ENCODE measurements at places on chromosomes 11 and 22. TPM values are rescaled to one million over a fixed set of nuclear protein-coding genes. Genes with fewer than 3 reads are reported as not detected.

- no peak for DNase-seq
These were observed 47.4 kb upstream of the BIRC3 start for GRCh38 chr11:102269927-102270326.

- no peak for DNase-seq
These were observed 2.8 kb upstream of the KCNJ5 start for GRCh38 chr11:128888034-128888985.

DNA sequence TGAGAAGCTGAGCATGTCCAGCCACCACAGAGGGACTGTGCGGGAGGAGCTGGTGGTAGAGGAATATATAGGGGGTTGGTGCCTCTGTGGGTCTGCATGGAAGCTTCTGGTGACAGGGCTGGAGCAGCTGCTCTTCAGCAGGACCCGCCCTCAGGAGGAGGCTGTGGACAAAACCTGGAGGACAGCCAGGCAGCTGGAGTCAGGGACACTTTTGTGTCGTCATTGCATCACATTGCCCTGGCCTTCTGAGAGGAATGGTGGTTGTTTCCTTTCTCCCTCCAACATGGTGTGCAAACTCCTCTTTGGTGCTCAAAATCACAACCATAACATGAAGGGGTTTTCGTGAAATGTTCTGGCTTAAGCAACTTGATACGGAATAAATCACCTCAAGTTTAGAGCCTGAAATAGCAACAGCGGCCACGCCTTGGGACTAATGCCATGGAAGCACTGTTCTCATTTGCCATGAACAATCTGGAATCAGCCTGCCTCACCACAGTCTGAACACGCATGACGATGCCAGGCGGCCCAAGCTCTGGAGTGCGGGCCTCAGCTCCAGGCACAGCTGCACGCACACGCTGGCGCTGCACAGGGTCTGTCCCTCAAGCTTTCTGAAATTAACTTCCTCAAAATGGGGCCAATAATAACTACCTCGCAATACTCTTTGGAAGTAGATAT is 17.1 kb upstream of the CSRP3 start:
- DNase-seq = no peak

MS4A6E gene
- total RNA-seq = not detected

DNA sequence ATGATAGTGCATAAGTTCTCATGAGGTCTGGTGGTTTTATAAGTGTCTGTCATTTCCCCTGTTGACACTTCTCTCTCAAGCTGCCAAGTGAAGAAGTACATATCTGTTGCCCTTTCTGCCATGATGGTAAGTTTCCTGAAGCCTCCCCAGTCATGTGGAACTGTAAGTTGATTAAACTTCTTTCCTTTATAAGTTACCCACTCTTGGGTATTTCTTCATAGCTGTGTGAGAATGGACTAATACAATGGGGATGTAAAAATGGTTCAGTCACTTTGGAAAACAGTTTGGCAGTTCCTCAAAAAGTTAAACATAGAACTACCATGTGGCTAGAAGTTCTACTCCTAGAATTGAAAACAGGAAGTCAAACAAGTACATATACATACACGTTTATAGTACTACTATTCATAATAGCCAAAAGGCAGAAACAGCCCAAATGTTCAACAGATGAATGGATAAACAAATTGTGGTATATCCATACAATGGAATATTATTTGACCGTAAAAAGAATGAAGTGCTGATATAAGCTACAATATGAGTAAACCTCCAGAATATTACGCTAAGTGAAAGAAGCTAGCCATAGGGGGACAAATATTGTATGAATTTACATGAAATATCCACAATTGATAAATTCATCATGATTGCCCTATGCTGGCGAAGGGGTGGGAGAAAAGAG is 16.0 kb upstream of the DKK3 start:
- no peak for DNase-seq

SGSM1 gene
- total RNA-seq = 10.6 TPM

SOX6 gene
- total RNA-seq = 6.4 TPM

DNA sequence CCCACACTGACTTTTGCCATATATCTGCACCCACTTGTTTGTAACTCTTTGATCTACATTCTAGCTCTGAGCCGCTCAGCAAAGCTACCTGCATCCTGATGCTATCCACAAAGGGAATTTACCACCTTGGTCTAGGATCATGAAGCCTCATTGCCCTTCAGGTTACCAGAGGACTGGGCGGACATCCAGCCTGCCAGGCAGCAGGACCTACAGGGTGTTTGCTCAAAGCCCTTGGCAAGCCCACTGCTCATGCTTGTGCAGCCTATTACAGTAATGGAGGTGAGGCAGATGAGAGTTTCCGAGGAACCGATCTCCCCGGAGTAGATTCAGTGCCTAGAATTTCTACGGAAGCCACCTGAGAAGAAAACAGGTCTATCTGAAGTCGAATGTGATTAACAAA is 417.2 kb downstream of the OPCML start:
- DNase-seq = no peak

GRCh38 chr22:44443641-44444235 is 54.3 kb downstream of the RTL6 start:
- DNase-seq = no peak

OR52H1 gene
- total RNA-seq = 0.73 TPM

- DNase-seq = no peak
These were observed 107.7 kb downstream of the SNX19 start for GRCh38 chr11:130808541-130808940.

DNA sequence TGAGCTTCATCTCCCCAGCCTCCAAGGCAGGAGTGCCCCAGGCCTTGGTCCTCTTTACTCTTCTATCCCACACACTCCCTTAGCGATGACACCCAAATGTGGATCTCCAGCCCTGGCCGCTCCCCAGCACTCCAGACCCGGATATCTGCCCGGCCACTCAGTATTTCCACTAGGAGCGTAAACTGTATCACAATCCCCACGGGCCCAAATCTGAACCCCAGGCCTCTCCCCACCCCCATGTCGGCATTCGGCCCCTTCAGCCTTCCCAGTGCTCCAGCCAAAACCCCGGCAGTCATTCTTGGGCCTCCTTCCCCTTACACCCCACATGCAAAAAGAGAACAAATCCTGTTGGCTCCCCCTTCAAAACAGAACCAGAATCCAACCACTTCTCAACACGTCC is 20.8 kb downstream of the WNT11 start:
- DNase-seq = no peak

DNA sequence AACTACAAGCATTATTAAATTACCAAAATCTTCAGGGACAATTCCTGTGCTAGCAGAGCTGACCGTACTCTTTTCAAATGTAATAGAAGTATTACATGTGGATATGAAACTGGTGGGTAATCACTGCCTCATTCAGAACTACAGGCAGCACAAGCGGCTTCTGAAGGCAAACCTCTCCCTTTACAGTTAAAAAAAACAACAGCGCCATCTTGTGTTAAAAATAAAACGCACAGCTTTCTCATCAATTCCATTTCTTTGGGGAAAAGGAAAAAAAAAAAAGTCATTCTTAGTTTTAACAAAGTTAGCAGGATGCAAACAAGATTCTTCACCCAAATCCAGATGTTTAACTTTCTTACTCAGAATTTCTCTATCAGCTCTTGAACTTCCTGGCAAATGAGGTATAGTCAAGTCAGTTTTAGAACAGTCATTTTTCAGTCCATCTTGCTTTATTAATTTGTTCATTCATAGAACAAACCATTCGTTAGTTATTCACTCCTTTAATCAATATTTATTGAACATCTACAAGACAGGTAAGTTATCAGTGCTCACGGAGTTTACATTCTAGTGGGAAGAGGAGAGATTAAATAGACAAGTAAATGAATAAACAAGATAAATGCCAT is 331.8 kb upstream of the MPPED2 start:
- no peak for DNase-seq

DNA sequence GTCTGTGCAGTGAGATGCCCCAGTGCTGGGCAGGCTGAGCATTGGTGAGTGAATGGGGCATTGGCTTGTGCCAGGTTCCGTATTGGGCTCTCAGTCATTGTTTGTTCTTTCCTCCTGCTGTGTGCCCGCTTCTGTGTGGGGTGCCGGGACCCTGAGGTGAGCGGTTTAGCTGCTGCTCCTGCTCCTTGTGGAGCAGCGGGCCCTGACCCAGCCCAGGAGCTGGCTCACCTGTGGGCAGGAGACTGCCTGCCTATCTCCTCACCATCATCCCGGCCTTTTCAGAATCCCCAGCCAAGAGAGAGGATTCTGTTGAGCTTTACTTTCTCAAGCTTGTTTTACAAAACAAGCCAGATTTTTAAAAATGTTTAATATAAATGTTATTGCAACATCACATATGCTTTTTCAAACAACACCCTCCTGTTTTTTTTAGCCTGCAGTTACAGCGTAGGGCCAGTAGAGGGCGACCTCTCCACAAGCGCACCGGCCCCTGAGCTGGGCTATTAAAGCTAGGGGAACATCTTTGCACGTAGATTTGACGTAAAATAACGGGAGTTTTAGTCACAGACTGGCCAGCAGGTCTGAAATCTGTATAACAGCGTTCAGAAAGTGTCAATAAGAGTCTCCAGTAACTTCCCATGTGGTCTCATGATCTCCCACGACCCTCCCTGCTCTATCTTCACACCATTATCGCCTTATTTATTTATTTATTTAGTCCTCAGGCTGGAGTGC is 25.1 kb upstream of the RELT start:
- DNase-seq = no peak

DNA sequence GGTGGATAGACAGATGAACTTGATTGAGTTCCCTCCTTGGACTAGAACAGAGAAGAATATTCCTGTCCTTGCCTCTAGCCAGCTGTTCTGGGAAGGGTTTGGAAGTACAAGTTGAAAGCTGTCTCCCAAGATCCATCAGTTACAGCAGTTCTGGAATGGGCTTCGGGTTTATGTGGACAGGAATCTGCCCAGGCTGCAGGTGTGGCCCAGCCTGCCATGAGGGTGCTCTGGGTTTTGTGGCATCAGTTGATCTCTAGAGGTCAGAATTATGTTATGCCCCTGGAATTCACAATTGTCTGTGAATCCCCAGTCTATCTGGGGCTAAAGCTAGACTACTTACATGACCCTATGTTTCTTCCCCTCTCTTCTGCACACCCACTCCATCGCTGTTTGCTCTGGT is 4.9 kb upstream of the MICAL2 start:
- no peak for DNase-seq

- no peak for DNase-seq
These were observed 741 bp upstream of the TALDO1 start for GRCh38 chr11:746289-747157.

CAVIN3 gene
- total RNA-seq = 39.0 TPM
